ENCODE measurements at places on chromosomes 16 and 17.

DNA sequence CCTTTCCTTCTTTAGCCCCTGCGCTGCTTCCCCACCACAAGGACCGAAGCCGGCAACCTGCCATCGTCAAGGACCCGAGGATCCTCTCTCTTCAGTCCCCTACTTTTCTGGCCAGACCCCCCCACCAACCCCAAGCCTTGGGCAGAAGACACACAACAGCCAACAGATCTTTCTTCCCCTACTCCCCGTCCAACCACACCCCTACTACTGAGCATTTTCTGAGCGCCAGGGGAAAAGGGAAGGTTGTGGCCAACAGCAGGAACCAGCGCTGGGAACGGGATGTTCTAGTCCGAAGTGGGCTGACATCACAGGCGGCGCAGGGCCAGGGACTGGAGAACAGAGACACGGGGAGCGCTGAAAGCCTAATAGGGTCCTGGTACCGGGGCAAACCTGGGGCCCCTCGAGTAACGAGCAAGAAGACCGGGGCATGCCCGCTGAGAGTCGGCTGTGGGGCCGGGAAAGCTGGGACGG lies 528 bp downstream of the PER1 start:
- DNase-seq = peak; percentile 65

DNA sequence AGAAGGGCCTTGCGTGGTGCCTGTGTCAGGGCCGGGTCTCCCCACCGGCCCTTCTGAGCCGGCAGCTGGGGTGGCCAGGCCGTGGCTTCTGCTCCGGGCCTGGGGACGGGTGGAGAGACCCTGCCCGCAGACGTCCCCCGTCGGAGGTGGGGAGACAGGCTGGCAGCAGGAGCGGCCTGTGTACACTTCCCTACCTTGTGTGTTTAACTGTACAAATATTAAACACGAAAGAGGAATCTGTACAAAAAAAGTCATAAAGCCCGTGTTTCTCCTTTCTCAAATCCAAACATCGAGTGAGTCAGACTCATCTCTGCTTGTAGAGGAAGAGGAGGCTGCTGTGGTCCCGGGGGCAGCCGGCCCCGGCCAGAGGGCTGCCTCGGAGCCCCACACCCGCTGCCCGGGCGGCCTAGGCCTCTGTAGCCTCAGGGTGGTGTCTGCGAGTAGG lies 2.0 kb downstream of the CACNA1H start:
- no peak for DNase-seq

GRCh38 chr16:88508868-88509748 lies 56.0 kb downstream of the ZFPM1 start:
- no peak for DNase-seq

GRCh38 chr17:46719891-46720290 lies 98.6 kb downstream of the WNT3 start:
- no peak for DNase-seq

GRCh38 chr16:88893127-88893968 lies 26.9 kb upstream of the PABPN1L start:
- no peak for DNase-seq

DNA sequence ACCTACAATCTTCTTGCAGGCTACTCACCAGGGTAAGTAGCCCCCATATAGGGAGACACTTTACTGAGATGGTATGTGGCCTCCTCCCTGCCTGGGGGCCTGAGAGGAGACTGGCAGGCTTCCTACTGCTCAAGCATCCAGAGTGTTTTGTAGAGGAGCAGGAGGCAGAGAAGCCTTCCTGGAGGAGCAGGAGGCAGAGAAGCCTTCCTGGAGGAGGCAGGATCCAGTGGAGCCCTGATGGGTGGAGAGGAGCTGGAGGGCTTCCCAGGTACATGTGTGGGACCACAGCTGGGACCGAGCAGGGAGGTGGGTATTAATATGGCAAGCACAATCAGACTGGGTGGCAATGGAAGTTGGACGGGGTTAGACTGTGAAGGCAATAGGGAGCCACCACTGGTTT lies 2.1 kb upstream of the ADGRG5 start:
- DNase-seq = peak; percentile 20

DNA sequence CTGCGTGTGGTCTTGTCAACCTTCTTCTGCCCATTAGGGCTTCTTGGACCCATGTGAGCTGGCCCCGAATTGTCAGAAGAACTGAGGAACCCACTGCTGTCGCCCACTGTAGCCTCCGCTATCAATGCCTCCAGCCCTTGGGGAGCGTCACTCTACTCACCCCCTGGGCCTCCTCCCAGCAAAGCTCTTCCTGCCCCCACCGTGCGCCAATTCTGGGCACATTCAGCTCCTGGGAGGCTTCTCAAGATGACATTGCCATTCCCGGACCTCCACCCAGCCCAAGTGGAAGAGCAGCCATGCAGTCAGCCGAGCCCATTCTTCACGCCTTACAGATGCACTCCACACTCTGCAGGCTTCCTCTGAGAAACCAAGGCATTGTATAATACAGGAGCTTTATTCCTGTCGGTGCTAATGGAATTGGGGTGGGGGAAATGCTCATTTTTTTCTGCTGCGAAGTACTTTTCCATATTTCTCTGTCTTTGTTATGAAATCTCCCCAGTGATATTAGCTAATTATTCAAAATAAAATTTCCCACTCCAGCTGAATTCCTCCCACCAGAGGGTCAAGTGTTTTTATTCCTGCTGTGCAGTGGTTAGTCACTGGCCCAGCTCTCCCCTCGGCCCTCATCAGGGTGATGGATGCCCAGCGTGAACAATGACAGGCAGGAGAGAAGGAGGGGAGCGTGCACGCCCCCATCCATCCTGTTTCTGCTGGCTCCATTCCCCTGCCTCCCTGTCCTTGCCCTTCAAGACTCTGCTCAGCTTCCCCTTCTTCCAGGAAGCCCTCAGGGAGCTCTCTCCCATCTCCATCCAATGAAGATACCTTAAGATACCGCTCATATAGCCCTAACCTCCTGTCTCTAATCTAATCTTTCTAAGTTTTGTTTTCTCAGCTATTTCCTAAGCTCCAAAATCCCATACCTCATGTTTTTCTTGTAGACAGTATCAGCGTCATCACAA lies 87.7 kb downstream of the C16orf95 start:
- DNase-seq = no peak

DNA sequence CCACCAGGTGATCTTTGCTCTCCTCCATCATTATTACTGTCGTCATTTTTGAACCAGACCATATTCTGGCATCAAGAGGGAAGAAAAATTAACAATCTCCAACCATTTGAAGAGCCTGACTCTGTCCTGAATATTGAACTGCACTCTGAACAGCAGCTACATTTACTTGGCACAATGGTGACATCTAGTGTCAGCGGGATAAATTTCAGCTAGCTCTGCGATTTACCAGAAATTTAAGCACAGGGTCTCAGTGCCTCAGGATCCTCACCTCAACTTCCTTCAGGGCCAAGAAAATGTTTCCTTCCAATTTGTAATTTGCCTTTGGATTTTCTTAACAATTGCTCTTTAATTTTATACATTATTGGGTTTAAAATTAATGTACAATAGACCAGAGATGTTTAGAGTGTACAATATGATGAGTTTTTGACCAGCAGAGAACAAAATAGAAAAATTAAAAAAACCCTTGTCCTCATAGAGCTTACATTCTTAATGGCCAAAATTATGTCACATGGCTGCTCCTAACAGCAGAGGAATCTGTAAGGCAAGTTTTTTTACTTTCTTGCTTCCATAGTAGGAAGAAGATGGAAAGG lies 10.7 kb upstream of the ZNF19 start:
- peak; percentile 56 for DNase-seq

- DNase-seq = no peak
These were observed 19.1 kb upstream of the GSG1L start for GRCh38 chr16:28082624-28083023.

- no peak for DNase-seq
These were observed 48.7 kb downstream of the CCDC42 start for GRCh38 chr17:8695916-8696415.

- DNase-seq = no peak
These were observed 287.8 kb downstream of the UTP18 start for GRCh38 chr17:51548125-51548524.

DNA sequence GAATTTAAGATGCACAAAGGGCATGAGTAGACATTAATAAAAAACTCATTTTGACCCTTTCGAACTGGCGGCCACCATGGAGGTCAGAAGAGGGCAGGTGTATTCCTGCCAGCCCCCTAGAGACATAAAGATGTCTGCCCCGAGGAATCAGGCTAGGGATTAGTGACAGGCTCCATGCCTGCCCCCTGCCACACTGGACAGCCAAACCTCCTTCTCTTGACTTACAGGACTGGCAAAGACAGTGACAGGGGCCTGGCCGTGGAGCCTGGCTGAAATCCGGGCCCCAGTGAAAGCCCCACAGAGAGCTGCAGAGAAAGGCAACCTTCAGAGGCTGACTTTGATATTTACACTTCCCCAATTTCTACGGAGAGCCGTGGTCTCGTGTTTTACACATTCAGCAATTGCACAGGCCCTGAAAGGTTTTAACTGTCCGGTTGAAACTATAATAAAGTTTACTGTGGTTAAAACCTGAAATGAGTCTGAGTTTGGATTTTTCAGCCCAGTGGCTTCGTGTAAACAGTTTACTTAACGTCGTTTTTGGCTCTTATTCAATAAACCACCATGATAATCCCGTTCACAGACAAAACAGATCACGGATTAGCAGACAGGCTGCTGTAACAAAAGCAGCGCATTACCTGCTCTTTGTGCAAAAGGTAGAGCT lies 243.9 kb upstream of the MYOCD start:
- DNase-seq = no peak

DNA sequence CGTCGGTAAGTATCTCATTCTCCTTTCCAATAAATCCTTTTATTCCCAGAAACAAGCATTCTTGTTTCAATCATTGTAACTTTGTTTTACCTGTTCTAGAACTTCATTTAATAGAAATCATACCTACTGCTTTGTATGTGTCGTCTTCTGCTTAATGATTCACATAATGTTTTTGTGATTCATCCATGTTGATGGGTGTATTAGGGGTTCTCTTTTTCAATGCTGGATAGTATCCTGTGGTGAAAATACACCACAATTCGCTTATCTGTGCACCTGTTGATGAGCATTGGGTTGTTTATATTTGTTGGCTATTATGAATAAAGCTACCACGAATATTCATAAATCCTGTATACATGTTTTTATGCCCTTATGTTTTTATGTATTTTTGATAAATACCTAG lies 703.2 kb downstream of the MAF start:
- no peak for DNase-seq

DNA sequence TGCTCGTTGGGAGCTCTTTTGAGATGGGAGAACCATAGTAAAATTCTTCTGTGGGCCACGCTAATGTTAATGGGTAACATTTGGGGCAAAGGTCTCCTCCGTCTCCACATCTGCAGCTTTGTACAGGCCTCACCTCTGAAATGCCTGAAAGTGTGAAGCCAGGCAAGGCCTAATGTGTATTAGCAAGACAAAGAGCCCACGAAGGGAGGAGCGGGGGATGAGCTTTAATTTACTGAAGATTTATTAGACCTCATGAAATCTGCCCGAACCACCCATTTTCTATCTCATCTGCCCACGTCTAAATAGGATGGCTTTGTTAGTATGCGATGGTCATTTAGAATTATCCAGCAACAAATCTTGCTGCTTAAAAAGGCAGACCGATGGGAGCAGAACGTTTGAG lies 408.9 kb downstream of the PMP22 start:
- DNase-seq = no peak

DNA sequence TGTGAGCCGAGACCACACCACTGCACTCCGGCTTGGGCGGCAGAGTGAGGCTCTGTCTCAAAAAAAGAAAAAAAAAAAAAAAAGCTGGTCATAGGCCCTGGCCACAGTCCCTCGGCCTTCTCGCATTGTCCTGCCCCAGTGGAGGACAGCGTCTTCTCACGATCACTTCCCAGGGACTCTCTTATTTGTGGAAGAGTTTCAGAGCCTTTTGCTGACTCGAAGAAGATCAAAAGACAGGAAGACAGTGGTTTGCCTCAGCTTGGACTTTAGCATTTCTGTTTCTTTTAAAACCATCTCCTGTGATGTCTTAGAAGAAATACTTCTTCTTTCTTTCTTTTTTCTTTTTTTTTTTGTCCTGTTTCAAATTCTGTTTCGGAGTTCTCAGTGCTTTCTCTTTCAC lies 210.0 kb downstream of the FTO start:
- no peak for DNase-seq

DNA sequence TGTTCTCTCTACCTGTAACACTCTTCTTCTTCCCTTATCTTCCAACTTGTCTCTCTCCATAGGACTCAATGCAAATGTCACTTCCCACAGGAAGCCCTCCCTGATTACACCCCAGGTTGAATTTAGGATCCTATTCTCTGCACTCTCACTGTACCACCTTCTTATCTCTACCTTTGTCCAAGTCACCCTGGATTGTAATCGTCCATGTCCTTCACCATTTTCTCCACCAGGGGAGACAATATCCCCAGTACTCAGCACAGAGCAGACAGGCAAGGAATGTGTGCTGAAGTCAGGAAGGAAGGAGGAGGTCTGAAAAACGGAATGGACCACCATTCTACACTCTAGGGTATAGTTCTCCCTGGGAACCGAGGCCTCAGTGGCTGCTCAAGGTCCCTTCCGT lies 14.2 kb downstream of the C16orf82 start:
- no peak for DNase-seq

DNA sequence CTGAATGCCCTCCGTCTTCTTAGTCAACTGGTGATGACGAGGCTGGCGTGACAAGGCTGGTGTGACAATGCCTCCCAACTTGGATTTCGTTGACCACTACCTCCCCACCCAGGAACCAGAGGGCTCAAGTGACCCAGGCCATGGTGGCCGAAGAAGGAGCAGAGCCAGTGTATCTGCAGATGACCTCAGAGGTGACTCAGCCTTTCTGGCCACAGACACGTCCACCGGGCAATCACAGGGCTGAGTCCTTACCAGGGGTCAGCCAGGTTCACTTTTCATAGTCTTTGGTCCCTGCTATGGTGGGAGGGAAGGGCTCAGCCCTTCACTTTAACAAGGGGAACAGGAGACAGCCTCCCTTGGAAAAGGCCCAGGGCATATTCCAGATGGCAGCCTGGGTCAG lies 116.3 kb downstream of the MAF start:
- DNase-seq = no peak

DNA sequence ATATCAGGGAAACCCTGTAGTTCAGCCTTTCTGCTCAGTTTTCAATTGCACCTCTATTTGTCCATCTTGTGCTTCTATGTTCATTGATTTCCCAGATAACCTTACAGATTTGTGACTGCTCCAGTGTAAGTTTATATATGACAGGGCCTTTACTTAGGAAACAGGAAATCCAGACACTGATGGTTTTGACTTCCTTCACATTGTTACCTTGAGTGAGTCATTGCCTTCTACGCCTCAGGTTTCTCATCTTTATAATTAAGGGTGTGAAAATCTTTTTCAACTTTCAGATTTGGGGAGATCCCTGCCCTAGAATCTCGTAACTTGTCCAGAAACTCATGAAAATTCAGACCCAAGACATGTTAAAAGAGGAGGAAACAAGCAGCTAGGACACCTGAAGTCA lies 342.4 kb upstream of the TBX2 start:
- no peak for DNase-seq

GRCh38 chr16:19780321-19780720 lies 62.2 kb downstream of the IQCK start:
- DNase-seq = no peak
